Right forelimb (tissue), 1 donor: ENCODE measurements at places on chromosomes 3 and 15.
A peak's percentile ranks its signal among the peaks of the same experiment; 100 is the strongest.

DNA sequence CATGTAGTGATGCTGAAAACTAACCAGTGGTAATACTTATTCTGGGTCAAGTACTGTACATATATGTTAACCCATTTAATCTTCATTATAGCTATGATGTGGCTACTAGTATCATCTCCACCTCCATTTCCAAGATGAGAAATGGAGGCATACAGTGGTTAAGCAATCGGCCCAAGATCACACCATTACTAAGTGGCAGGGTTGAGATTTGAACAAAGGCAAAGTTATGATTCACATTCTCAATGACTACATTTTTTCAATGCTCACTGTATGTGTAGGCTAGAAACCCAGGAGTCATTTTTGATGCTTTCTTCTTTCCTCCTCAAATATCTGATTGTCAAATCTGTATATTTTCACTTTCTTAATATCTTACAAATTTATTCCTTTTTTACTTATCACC lies 30.2 kb downstream of the ABI3BP start:
- DNase-seq = no peak

- no peak for DNase-seq
These were observed 78.3 kb downstream of the LRRK1 start for GRCh38 chr15:100997442-100997841.

DNA sequence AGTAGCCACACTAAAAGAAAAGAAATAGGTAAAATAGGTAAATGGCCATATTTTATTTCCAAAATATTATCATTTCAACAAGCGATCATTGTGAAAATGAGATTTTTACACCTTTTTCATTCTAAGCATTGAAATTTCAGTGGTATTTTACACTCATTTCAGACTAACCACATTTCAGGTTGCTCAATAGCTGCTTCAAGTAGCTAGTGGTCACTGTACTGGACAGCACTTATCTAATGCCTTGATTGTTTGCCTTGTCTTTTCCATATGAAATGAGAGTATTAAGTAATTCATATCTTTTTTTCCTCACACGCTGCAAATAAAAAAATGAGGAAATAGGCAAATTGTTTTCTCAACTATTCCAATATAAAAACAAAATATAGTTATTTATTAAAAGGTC lies 332.8 kb downstream of the NLGN1 start:
- DNase-seq = no peak

- no peak for DNase-seq
These were observed 23.5 kb upstream of the SLC15A2 start for GRCh38 chr3:121870717-121871116.

GRCh38 chr3:121418182-121418581 lies 127.6 kb downstream of the POLQ start:
- no peak for DNase-seq

DNA sequence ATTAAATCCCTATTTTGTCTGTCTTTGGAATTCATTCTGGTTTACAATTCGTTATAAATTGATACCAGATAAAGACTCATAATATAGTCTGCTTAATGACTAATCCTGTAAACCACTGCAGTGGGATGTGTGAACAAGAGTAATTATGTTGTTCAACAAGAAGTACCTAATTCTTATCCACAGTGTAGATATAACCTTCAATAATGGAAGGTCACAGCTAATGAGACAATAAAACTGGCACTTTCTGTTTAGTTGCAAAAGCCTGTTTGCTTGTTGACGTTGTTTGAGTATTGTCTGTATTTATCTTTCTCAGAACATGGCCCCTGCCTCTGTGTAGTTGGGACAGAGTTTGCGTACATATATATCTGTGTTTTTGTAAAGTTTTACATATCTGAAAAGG lies 26.7 kb downstream of the PIAS1 start:
- DNase-seq = no peak

- DNase-seq = no peak
These were observed 681.0 kb downstream of the DIPK2A start for GRCh38 chr3:144652573-144652972.

- DNase-seq = no peak
These were observed 61.4 kb downstream of the FRMD4B start for GRCh38 chr3:69324362-69325025.

DNA sequence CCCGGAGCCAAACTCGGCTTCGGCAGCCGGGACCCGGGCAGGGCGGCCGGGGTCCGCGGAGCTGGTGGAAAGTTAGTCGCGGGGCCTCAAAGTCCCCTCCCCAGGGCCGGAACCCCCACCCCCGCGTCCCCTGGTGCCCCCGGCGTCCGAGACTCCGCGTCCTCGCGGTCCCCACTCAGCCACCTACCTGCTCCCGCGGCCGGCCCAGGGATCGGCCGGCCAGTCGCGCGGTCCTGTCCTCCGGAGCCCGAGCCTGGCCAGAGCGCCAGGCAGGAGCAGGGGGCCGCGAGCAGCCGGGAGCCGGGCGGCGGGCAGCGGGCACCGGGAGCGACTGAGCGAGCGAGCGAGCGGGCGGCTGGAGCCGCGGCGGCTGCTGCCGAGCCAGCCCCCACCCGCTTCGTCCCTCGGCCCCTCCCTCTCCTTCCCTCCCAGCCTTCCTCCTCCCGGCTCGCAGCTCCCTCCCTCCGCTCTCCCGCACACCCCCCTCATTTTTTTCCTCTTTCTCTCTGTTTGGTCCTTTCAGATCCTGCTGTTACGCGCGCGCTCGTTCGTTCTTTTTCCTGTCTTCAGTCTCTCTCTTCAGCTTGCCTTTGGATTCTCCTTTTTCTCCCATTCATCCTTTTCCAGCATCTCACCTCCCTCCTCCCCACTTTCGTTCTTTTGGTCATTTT lies at the start of gene MEGF11:
Gene MEGF11 (minus strand): TSS at position 333 of the 671 bp plus-strand sequence. CDS start 125,347 bp downstream, outside the sequence.
- peak; percentile 71 for DNase-seq

DNA sequence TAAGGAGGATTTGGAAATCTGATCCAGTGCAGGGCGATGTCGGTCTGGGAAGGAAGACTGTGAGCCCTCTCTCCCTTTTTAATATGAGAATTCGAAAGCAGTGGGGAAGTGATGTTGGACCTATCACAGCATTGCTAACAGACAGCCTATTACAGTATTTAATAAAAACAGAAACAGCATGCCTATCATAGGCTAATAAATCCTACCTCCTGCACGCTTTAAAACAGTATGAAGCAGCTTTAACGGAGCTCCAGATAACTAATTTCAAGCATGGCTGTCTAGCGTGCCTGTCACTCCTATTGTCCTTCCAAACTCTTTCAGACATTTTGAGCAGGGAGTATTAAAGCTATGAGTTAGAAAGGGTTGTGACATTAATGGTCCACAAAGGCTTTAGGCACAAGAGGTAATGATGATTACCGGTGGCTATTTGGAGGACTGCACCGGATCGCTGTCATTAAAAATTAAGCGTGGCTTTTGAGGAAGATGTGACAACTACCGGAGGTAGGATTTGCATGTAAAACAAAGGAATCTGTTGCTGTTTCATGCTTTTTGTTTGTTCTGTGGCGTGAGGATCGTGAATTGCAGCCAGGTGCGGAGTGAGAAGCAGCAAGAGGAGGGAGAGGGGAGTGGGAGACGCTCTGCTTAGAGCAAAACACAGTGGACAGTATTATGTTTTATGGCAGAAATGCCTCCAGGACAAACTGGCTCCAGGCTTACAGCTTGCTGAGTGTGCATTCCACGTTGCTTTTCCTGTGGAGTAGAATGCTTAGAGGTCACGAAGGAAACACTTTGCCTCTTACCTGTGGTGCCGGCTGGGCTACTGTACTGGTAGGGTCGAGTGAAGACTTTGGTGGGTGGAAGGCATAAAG lies at the start of gene KCNMB2:
Gene KCNMB2 (plus strand): TSS at position 226 of the 869 bp plus-strand sequence.
- DNase-seq = peak; percentile 52

DNA sequence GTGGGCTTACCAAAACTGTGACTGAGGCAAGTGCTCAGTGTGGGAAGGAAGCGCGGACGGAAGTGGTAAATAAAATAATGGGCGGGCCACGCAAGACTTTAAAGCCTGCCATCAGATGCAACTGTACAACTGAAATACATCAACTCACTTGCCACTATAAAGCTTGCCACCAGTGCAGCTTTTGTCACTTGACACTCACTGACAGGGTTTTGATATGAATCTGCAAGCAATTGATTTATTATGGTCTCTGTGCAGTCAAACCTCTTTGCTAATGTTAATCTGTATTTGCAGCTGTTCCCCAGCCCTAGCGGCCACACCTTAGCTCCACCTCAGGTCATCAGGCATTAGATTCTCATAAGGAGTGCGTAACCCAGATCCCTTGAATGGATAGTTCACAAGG lies 2.3 kb upstream of the GFM1 start:
- no peak for DNase-seq

DNA sequence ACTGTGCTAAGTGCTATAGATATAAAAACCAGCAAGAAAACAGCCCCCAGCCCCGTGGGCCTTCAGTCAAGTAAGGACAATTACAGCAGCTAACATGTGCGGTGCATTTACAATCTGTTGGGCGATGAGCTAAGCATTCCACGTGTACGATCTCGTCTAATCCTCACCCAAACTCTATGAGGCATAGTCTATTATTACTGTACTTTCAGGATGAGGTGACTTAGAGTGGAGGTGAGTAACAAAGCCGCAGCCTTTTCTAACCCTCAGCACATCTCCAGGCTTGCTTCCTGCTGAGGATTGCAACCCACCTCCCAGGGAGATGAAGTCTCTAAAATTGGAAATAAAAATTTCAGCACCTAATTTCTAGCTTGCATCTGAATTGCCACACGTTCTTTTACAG lies 53.2 kb upstream of the MCF2L2 start:
- DNase-seq = no peak

- no peak for DNase-seq
These were observed 17.6 kb upstream of the VPS33B start for GRCh38 chr15:91039996-91040395.

DNA sequence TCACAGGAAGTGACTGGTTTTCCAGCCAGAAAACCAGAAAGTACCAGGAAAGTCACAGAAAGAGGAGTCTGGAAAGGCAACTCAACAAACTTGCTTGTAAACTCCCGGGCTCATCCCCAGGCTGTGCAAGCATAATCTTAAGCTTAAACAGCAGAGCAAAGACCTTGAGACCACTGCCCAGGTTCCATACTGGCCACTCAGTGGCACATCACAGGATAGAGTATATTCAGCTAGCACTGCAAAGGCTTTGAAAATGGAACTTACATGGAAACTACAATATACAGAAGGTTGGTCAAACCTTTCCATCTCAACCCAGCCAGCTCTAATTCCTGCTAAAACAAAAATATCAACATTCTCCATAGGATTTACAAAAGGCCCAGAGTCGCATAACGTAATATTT lies 20.1 kb downstream of the DMXL2 start:
- DNase-seq = no peak

DNA sequence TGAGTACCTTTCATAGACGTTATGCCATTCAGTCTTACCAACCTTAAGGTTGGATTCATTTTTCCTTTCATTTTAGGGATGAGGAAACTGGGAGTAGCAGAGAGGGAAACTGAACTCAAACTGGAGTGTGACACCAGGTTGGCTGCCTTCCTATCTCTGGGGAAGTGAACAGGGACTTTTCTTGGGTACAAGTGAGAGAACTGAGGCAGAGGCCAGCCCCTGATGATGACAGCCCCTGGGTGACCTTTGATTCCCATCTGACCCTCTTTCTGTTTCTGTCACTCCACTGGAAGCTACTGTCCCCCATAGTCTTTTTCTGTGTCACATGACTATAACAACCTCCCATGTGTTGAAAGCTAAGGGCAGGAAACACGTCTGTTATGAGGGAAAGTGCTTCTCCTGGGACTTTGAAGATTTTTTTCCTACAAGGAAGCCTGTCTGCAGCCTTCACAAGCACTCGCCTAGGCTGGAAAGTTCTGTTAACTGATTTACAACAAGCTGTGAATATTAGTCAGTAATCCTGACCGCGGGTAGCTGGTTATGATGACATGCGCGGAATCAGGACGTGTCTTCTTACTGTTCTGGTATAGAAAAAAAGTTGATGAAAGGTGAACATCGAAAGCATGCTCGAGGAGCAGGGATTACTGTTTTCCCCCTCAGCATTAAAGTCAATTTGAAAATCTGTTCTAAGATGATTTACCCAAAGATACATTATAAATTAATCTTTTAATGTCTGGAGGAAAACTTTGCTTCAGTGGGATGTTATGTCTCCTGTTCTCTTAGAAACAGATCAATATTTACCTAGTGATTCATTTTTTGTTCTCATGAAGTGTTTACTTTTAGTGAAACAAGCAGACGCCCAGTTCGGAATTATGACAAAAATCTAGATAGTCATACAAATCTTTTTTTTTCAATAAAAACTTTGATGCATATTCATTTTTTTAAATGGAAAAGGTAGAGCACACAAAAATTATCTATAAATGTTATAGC lies 31.5 kb downstream of the ABHD2 start:
- no peak for DNase-seq

DNA sequence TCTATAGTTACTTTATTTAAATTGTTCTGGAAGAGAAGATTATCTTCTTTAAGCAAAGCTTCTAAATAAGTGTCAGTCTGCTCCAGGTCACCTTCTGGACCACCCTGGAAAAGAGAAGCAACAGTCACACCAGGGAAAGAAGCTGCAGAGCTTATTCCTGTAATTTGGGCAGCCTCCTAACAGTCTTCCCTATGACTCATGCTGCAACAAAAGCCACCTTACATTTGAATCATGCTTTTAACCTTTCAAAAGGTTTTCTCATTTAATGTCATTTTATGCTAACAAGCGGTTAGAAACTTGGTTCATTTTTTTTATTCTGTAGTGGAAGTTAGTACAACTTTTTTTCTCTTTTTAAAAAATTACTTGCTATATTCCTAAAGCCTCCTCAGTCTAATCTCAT lies 5.3 kb upstream of the GUCA1C start:
- no peak for DNase-seq

DNA sequence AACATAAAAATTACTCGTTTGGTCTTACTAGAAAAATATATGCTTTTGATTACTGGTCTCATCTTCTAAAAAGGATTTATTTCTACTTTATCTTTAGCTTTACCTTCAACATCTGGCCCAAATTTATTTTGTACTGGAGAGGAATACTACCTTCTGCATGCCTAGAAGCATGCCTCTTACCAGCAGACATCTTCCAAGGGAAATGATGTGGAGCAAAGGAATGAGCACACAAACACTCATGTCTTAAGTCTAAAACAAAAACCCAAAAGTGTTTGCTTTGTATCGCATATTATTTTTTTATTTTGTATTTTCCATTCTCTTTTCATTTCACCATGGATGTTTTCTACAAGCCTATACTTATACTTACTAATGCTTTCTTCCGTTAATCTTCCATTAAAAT lies 304.6 kb upstream of the KCNMB2 start:
- no peak for DNase-seq

GRCh38 chr15:72368325-72368724 lies 7.5 kb downstream of the HEXA start:
- no peak for DNase-seq

DNA sequence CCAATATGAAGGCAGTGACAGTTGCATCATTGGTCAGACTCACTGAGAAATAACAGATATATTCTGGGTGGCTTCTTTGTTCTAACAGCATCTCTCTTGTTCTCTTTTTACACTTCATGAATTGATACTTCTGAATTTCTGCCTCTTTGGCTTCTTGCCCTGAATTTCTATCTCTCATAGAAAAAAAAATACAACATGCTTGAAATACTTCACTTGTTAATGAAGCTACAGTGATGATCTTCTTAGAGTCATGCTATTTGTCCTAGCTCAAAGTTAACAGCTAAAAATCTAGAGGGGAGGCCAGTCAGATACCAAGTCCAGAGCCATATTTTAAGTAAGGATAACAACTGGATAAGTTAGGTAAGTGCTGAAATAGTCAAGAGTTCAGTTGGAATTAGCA lies 597.2 kb upstream of the AGTR1 start:
- no peak for DNase-seq
